ENCODE measurements at places on chromosomes 7 and 10.
A peak's percentile ranks its signal among the peaks of the same experiment; 100 is the strongest.

DNA sequence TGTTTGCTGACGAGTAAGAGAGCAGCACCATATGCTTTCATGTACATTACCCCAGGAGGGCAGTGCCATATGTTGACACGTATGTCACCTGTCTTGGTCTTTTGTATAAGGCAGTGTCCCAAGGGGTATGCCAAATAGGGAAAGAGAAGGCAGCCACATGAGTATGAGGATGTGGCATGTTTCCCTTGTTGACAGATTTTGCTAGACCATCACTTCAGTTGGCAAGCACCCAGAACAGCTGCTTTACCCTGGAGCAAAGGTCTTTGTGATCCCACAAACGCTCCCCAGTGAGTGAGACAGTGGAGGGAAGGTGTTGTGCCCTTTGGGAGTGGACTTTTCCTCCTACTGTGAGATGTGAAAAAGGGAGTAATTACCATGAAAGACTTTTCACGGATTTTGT, 350.1 kb downstream of the ETV1 start:
- no peak for DNase-seq

DNA sequence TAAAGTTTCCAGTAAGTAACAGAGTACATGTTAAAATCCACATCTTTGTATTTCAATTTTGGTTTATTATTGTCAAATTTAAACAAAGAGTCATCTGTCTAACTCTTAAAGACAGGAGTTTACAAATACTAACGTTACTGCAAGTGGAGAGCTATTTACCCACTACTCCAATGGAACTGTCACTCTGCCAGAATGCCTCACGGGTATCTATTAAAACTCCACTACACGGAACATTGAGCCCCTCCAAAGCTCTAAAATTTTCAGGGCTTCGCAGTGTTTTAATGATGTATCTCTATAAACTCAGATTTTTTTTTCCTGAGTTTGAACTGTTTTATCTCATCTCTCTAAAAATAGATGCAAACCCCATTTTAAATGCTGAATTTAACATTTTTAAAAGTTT, 388.7 kb upstream of the SEMA3A start:
- no peak for DNase-seq

GRCh38 chr10:106711313-106711906, 453.1 kb downstream of the SORCS1 start:
- no peak for DNase-seq

DNA sequence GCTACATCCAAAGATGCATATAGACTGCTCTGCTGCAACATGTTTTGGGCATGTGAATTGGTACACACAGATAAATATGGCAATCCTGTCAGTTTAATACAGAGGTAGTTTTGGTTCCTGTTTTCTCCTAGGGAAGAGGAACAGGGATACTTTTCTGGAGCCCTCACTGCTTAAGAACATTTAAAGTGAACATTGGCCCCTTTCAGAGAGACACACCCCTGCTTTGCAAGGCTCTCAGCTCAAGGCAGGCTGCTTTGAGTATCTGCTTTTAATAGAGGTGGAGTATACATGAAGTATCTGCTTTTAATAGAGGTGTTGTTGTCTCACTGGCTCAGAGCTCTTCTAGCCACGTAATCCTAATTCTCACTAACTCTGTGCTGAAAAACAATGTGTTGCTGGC, 38.9 kb downstream of the CYP51A1 start:
- DNase-seq = no peak

GRCh38 chr10:1661416-1661815, 75.9 kb downstream of the ADARB2 start:
- no peak for DNase-seq

- no peak for DNase-seq
Measured at GRCh38 chr10:96683065-96683464, 37.2 kb downstream of the PIK3AP1 start.

DNA sequence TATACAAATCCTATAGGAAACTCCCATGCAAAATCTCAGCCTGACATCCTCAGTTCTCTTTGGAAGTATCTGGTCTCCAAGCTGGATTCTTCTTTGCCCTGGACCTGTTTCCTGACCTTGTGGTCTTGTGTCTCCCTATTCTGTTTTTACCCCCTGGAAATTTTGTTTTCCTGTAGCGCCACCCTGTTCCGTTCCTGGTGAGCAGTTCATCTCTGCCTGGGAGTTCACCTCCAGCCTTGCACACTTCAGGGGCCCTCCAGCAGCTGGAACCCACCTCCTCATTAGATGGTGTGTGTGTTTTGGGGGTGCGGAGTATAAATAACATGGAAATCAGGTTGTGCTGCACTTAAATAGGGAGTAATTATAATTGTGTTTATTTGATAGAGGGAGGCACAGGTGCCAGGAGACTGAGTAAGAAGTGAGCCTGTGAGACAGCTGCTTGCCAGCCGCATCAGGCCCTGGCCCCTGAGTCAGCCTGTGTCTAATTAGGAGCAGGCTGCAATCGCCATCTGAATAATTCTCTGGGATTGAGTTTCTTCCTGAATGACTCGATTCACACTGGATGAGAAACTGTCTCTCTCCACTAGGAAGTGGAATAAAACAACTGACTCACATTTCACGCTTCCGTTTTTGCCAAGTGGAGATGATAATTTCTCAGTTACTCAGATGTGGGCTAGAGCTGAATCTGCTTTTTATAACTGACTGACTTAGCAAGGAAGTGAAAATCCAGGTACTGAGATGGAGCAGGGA, 69.4 kb upstream of the HECTD2 start:
- DNase-seq = no peak

DNA sequence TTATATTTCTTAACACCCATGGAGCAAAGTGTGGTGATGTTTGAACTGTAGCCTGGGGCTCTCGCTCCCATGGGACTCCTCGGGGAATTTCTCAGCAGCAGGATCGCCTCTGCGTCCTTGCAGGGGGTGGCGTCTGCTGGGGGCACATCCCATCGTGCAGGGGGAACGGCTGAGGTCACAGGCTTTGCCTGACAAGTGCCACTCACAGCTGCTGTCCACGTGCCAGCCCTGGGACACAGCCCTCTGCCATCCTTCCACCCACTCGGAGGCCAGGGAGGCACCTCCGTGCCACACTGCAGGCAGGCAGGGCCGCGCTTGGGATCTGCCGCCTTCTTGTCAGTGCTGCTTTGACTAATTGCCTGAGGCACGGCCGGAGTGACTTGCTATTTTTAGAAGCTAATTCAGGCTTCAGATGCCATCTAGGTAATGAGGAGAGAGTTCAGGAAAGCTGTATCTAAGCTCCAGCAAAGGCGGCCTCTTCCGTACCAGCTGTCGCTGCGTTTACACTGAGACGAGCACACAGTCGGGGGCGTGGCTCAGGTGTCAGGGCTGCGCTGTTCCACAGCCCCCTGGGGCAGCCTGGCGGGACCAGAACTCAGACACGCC, 45.7 kb downstream of the PITRM1 start:
- DNase-seq = no peak

GRCh38 chr10:74434547-74434946, 283.5 kb downstream of the ADK start:
- no peak for DNase-seq

- DNase-seq = no peak
Measured at GRCh38 chr7:151012911-151013347, 11.4 kb downstream of the ATG9B start.

- DNase-seq = no peak
Measured at GRCh38 chr10:77267703-77268675, 369.6 kb downstream of the KCNMA1 start.

DNA sequence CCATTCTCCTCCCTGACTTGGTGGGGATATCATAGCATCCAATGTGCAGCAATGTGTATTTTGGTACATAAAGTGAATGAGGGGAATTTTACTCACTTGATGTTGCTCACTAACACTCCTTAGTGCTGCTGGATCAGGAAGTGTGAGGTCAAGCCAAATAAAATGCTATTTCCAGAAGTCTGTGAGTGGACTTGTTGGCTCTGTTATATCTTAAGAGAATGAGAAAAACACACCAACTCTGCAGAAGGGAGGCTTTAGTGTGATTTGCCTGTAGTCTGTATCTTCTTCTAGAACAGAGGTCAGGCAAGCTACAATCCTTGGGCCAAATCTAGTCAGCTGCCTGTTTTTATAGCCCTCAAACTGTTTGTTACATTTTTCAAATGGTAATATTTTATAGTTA, 154.3 kb downstream of the POLR1F start:
- DNase-seq = no peak

- DNase-seq = no peak
Measured at GRCh38 chr7:120079704-120080103, 193.3 kb upstream of the KCND2 start.

DNA sequence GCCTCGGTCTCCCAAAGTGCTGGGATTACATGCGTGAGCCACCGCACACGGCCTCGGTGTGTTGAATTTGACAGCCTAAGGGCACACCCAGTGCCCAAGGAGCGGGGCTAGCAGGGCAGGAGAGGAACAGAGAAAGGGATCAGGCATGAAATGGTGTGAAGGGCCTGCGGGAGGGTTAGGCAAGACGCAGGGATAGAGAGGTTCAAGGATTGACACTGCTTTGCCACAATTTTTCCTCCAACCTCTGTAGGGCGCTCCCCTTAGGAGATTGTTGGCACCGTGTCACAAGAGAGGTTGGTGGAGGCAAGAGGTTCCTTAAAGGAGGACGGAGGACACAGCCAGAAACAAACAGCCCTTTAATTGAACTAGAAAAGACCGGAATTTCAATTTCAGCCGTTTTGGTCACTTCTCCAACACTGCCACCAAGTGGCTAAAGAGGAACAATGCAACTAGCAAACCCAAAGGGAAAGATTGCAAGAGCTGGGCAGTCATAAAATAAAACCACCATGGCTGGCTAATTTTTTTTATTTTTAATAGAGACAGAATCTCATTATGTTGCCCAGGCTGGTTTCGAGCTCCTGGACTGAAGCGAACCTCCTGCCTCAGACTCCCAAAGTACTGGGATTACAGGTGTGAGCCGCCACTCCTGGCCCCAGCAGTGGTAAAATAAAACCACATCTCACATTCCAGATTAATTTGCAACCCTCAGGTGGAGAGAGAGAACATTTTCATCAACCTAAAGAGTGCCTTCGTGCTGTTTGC, 6.9 kb upstream of the CREB3L2 start:
- DNase-seq = peak; percentile 4

DNA sequence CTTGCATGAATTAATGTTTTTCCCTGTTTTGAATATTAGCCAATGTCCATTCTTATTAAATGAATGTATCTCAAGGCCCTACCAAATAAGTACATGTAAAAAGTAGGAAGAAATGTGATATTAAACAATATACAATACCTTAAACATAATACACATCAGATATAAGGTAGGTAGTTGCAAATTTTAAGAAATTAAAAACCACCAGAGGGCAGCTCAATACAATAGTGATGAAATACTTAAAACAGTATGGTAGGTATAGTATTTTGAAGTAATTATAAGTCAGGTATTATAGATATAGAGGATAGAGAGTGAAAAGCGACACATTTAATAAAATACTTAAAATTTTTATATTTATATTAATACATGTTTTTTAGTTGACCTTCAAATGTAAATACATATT, 43.6 kb upstream of the CDK14 start:
- DNase-seq = no peak

GRCh38 chr7:85730012-85730411, 543.2 kb upstream of the SEMA3D start:
- no peak for DNase-seq

GRCh38 chr10:59047180-59047579, 129.3 kb upstream of the PHYHIPL start:
- no peak for DNase-seq

GRCh38 chr10:14549496-14549895, 218.8 kb upstream of the FRMD4A start:
- DNase-seq = no peak

- DNase-seq = no peak
Measured at GRCh38 chr7:131557652-131558385, 1.4 kb upstream of the PODXL start.

DNA sequence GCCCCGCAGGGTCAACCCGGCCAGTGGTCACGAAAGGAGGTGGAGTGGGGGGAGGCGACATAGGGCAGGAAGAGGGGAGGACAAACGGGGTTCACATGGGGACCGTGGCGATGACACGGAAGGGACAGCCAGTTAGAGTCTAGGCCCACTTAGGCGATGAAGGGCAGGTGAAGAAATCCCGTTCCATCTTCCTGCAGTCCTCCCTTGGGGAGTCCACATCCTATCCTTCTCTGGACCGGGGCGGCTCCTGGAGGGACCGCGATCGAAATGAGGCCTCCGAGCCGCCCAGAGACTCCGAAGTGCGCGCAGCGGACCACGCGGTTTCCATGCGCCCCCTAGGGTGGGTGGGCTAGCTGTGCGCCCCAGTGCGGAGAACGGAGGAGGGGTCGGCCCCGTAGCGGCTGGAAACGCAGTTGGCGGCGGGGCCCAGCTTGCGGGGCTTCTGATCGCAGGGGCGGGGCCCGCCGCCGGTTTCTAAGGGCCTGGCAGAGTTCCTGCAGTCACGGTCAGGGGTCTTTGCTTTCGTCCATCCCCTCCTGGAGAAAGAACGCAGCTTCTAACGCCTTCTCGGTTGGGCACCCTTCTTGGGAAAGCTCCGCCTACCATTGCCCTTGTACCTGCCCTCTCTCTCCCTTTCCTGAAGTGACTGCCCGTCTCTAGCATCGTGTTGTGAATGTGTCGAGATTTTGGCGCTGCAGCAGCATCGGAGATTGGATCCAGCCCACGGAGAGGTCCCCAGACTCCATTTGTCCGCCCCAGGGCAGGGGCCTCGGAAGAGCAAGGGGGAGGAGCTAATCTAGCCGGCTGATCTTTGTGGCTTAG, 17.9 kb upstream of the TMEM225B start:
- DNase-seq = peak; percentile 43

DNA sequence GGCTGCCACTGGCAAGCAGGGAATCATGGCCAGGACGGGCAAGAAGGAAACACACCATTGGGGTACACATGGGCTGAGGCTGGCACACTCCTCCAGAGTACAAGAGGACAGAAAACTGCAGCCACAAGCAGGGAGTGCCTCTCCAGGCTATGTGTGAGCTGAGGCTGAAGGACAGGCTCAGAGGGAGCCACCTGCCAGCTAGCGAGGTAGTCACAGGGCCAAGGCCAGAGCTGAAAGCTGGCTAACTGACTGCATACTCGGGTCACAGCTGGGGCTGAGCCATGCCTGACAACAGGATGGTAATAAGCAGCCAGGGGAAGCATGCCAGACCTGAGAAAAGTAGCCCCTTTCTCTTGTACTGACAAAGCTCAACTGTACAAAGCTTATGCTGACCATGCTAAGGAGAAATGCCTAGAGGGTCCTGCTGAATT, 52.0 kb downstream of the KIF5B start:
- DNase-seq = no peak

- peak; percentile 12 for DNase-seq
Measured at GRCh38 chr7:43834463-43835251, 34.7 kb downstream of the MRPS24 start.

DNA sequence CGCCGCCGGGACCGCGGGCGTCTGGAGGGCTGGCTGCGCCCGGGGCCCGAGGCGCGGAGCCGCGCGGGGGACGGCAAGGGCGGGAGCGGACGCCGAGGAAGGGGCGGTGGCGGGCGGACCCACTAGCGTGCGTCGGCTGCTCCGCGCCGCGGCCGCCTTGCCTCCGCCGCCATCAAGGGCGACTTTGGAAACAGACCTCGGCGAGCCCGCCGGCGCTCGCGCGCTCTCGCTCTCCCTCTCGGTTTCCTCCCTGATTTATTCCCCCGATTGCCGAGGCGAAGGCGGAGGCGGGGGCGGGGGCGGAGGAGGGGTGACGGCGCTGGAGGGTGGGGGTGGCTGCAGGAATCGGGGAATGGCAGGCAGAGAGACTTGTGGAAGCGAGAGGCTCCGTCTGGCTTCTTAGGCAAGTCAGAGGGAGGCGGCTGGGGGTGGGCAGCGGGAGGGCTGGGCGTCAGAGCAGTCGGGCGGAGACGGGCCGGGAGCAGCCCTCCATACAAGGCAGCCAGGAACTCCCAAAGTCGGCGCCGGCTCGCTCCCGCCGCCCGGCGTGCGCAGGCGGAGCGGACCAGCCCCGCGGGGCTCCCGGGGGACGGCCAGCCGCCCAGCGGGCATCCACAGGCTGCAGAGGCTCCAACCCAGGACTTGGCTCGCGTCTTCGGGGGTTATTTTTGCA, at the start of gene CACNA2D1:
Gene CACNA2D1, minus strand, starts transcription at position 231 of the 673 bp plus-strand sequence.
- no peak for DNase-seq
